ENCODE measurements at places on chromosomes 5 and 9.
A peak's percentile ranks its signal among the peaks of the same experiment; 100 is the strongest.

DNA sequence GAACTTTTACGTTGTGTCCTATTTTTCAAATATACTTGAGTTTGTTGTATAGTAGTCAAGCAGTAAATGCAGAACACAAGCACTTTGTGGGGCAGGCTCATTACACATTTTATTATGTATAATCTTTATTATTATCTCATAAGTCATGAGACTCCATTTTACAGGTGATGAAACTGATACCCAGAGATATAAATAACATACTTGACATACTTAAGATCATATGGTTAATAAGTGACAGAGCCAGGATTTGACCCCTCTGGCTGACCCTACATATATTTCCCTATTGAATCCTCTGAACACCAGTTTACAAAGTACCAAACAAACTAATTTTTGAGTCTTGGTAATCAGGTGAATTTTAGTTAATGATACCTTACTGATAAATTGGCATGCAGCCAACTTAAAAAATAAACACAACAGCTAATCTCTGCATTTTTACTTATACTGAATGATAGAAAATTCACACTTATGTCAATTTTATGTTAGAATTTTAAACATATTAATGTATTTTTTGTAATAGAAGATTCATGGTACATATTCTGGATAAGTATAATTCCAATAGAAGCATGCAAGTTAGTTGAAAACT is 305.0 kb upstream of the MEF2C start:
- no peak for DNase-seq

DNA sequence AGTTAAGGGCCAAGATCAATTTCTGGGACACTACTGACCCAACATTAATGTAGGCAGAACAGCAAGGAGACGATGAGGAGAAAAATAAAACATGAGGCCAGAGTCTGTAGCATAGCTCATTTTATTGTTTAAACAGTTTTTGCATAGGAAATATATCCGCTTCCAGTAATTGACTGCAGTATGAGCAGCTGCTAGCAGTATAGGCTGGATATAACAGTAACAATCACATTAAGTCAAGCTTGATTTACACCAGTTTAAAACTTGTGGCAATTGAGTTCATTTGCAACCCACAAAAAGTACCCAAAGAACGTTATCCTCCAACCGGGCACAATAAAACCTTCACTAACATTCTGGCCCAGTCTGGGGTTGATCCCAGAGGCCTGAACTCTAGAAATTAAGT is 232.2 kb downstream of the NFIB start:
- no peak for DNase-seq

GRCh38 chr9:22654833-22655232 is 208.2 kb downstream of the DMRTA1 start:
- DNase-seq = no peak

GRCh38 chr5:23419115-23419514 is 88.3 kb upstream of the PRDM9 start:
- DNase-seq = no peak

GRCh38 chr9:124221676-124222075 is 36.1 kb upstream of the NEK6 start:
- no peak for DNase-seq

DNA sequence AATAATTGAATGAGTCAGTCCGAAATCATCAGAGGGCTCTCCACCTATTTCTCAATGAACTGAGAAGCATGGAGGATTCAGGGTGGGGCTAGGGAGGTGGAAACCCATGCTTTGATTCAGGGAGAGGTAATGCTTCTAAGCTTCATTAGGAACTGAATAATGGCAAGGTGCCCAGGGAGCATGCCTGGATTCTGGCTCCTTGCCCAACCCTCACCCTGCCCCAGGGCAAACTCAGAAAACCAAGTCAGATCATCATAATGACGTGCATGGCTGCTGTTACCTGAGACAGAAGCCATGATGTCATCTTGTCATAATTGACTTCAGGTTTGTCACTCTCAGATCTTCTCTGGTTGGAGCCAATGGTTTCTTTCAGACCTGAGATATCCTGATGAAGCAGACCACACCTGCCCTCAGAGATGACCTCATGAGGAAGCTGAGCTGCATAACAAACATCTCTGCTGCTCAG is 199.6 kb downstream of the SYK start:
- no peak for DNase-seq

- no peak for DNase-seq
Measured at GRCh38 chr9:129692534-129692933, 27.1 kb downstream of the PRRX2 start.

DNA sequence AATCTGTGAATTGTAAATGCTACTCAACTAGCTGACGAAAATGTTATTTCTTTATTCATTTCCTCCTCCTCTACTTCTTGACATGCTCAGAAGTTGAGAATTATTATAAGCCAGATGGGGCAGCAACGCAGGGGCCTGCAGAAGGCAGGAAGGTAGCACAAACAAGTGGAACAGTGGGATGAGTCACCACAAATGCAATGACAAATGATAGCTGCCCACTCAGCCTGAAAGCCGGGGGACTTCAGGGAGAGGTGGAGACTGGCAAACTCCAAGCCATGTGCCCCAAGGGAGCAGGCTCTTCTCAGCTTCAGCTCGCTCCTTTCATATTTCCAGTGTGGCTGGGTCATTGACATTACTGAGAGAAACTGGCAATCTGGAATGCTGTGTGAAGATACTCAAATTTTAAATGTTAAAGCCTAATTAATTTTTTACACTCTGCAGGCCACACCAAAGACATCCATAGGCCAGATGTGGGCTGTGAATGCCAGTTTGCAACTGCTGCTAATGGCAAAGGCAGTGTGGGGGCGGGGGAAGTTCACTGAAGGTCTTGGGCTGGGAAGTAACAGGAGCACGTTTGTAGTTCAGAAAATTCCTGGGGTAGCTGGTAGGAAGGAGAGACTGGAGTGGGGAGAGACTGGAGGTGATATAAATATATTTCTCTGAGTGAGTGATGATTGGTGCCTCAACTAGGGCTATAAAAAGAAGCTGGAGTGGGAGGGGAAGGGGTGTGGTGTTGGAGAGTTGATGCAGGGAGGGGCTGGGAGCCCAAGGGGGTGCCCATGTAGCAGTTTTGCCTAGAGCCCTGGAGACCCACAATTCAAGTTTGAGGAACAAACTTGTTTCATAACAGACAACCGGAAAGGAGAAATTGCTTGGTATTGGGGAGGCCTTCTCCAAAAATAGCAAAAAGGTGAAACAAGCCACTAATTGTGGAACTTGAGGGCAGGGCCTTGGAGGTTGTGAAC is 20.8 kb upstream of the ADRB2 start:
- DNase-seq = no peak

DNA sequence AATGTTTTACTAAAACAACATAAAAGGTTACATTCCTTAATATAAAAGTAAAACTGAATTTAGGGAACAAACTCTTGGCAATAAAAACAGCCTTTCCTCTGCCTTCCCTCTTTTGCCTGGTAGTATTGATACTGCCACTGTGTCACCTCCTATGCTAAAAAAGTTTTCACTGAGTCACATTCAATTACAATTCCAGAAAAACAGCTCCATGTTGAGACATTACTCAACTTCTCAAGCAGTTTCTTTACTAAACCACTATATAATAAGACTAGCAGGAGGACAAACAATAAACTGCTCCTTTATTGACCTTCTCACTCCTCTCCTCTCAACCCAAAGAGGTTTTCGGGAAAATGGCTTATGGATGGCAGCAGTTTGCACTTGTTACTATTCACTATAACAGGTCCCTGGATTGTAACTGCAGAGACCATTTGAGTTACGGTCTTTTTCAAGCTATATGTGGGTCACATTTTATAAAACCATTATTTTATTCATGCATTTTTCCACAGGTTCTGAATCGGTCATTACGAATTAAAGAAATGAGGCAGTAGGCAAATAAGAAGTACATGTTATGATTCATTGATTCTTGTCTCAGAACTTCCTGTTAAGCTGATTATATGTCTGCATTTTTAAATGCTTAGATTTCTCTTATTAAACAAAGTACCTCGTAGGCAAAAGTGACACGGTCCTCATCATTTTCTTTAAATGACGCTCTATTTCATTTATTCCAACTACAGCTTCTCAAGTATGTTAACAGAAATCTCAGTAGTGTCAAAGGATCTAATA is 2.1 kb downstream of the ZDHHC21 start:
- DNase-seq = no peak

- no peak for DNase-seq
Measured at GRCh38 chr9:17519761-17520160, 59.1 kb upstream of the SH3GL2 start.

DNA sequence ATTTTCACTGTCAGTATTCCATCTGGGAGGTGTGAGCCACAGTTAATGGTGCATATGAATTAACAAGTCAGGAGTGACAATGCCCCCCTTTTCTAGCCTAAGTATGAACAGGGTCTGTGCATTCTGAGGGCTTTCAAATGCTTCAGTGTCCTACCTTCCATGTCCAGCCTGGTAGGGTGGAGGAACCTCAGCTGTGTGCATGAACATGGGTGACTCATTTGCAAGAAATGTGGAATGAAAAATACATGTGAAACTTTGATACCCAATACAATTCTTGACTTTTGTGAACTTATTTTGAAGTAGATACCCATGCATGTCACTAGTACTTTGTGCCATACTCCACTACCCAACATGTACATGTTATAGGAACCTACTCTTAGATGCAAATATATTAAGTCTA is 375.8 kb downstream of the SEMA5A start:
- DNase-seq = no peak

- DNase-seq = no peak
Measured at GRCh38 chr5:40780858-40781257, 17.3 kb downstream of the PRKAA1 start.

DNA sequence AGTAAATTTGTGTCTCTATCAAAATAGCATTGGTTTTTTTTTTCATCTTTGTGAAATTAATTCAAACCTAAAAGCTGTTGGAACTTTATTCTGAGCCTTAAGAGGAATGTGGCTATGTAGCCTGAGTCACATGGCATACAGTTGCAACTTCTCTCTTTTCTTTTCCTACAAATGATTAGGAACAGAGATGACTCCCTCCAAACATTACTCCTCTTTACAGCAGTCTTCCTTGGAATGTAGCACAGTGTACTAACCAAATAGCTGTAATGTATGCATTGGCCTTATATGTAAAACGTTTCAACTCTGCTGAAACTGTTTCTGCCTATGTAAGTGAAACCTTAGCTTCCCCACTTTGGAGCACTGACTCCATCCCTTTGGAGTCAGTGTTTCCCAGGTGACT is 100.9 kb upstream of the MAP1B start:
- no peak for DNase-seq

DNA sequence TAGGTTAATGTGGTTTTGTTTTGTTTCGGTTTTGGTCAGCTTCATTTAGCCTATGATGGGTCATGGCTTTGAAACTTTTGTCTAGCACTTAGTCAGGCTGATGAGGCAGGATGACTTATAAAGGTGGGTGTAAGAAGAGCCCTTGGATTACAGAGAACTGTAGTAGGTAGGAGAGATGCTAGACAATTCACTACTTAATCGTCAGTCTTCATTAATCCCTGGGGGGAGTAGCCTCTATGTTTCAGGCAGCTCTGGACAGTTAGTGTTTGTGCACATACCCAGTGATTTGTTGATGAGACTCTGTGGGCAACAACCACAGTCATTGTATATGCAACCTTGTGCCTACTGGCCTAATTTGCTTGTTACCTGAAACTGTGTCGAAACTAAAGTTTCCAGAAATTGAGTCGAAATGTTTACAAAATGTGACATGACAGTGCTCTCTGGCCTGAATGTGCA is 113.3 kb downstream of the MTREX start:
- DNase-seq = no peak

DNA sequence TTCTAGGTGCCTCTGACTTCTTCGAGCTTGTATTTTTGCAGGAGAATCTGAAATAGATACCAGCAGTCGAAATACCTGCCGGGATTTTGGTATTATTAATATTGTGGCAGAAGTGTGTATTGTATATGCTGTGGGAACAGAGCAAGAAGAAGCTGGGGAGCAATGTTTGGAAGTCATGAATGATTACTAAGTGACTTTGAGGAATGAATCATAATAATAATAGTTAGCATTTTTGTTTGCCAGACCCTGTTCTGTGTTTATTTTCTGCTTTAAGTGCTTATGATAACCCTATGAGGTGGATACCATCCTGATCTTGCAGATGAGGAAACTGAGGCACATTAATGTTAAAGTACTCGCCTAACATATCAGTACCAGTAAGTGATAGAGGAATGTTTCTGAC is 32.4 kb downstream of the RAB24 start:
- no peak for DNase-seq

GRCh38 chr9:125407974-125408900 is 146.6 kb downstream of the GAPVD1 start:
- DNase-seq = peak; percentile 74

GRCh38 chr9:1042466-1042865 is 7.7 kb upstream of the DMRT2 start:
- no peak for DNase-seq

DNA sequence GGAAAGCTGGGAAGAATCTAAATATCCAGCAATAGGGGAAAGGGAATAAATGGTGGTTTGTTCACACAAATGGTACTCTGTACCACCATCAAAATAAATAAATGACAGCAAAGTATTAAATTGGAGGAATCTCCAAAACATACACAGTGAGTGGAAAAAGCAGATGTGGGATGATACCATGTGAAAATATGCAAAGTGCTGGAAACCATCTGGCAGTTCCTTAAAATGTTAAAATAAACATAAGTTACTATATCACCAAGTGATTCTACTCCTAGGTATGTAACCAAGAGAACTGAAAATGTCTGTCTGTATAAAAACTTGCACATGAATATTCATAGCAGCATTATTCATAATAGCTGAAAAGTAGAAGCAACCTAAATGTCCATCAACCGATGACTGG is 41.9 kb upstream of the TEX48 start:
- no peak for DNase-seq

GRCh38 chr5:42284584-42284983 is 138.7 kb upstream of the GHR start:
- DNase-seq = no peak

- no peak for DNase-seq
Measured at GRCh38 chr5:160843240-160843639, 8.8 kb downstream of the ATP10B start.

DNA sequence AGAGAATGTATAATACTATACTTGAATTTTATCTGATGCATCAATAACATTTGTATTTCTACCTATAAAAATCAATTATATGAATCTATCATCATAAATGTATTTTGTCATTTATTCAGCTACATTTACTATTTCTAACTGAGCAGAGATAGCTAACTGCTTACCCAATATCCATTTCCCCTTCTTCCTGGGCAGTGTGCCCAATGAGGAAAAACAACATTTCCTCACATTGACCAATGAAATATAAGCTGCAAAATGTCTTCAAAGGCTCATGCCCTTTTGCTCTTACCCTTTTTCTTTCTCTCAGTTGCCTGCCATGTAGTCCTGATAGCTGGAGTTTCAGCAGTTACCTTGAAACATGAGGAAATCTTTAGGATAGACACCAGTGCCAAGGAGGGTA is 385.8 kb upstream of the PCSK5 start:
- DNase-seq = no peak

GRCh38 chr5:88539026-88539425 is 270.4 kb upstream of the TMEM161B start:
- DNase-seq = no peak

- peak; percentile 11 for DNase-seq
Measured at GRCh38 chr9:135077497-135078200, 9.8 kb upstream of the OLFM1 start.

All from NCI-H460 (cell line).